ENCODE measurements at places on chromosomes 11 and 22.

DNA sequence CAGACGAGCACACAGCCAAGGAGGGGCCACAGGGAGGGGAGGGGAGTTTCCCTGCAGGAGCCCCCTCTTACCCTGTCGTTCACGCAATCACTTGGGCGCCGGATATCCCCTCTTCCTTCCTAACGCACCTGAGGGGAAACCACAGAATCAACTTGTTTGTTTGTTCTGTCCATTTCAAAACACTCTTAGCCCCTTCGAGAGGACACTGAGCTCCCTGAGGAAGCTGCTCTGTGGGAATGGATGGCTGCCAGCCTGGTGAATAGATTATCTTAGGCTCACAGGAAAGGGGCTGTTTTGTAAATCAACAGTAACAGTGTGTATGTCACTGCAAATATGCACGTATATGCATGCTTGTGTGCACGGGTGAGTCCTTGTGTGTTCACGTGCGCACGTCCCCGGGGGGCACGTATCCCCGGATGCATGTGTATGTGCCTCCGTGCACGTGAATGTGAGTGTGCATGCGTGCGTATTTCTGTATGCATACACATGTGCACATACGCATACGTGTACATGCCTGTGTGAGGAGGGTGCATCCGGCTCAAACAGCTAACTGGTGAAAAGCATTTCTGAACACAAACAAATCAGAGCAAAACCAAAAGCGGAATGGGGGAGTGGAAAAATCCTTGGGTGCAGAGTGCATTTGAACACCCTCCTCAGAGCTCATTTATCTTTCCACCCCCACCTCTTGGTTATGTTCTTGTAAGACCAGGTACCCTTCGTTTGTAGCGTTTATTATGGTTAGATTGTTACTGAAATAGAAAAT lies 7.2 kb downstream of the ARSA start:
- no peak for DNase-seq

GRCh38 chr11:68373815-68374501 lies 61.6 kb downstream of the LRP5 start:
- DNase-seq = no peak

DNA sequence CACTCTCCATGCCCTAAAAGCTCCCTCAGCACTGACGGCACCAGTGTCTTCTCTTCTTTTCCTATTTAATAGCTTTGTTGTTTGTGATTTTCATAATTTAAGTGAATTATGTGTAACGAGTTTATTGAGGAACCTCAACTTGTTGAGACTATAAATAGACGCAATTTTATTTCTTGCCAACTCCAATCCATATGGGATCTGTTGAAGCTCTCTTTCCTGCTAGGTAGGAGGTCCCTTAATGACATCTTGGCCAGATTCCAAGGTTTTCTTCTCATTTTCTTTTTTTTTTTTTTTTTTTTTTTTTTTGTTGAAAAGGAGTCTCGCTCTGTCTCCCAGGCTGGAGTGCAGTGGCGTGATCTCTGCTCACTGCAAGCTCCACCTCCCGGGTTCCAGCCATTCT lies 14.2 kb downstream of the RTL6 start:
- no peak for DNase-seq

DNA sequence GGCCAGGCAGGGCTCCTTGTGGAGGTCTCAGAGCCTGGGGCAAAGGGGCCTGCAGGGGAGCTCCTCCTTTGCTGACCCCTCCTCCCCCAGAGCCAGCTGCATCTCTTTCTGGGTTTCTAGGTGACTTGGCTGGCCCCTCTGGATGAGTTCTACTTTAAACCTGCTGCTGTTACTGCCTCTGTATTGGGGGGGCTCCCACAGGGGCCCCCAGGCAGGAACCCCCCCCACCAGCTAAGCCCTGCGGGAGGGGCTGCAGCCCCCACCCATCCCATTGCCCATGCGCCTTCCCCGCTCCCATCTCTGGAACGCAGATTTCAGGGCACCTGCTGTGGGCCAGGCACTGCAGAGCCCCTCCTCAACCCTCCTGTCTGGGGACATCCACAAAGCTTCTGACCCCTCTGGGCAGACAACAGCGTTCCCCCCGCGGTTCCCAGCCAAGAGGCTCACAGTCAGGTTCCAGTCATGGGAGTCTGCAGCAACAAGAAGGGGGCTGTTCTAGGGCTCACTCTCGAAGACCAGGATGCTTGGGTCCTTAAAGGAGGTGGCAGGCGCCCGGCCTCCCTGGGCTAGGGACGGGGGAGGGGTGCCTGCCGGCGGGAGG lies 815 bp upstream of the PLCB3 start:
- no peak for DNase-seq

DNA sequence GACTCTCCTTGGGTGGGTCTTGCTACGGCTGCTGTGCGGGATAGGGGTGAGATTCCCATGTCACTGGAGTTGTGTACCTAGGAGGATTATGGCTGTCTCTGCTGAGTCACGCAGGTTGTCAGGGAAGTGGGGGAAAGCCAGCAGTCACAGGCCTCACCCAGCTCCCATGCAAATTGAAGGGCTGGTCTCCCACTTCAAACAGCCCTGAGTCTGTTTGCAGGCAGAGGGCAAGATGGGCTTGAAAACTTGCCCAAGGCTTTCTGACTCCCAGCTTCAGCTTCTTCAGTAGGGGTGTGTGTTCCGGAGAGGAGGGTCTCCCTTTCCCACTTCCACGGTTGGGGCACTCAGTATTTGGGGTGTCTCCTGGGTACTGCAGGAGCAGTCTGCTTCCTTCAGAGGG lies 10.9 kb upstream of the SC5D start:
- no peak for DNase-seq

DNA sequence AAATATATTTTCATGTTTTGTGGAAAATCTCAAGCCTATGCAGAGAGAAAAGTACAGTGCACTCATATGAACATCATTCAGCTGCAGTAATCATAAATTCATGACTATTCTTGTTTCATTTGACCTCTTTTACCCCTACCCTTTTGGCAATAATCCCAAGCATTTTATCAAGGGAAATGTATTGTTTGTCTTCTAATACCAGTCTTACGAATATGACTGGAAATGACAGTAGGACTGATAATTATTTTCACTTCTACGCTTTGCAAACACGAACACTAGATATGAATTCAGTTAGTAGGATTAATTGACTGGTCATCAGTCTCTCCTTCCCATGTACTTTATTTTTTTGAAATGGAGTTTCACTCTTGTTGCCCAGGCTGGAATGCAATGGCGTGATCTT lies 90.3 kb downstream of the MTMR3 start:
- no peak for DNase-seq

DNA sequence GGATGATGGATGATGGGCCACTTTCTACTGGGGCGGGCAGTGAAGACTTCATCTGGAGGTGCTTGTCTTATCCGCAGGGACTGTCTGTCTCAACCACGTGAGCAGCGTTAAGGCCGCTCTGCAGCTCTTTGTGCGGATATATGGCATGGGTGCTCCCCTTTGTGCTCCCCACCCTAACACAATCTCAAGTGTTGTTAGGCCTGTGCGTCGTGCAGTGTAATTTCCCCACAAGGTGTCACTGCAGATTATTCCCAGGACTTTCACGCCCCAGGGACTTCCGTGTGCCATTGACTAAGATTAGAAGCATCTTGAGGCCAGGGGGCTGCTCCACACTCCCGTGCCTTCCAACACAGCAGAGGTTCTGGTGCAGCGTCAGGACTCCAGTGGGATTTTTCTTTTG lies 65.3 kb downstream of the TBC1D22A start:
- DNase-seq = no peak

- DNase-seq = no peak
These were observed 496 bp upstream of the TRAF6 start for GRCh38 chr11:36510594-36510942.

- DNase-seq = no peak
These were observed 75.1 kb downstream of the BUD13 start for GRCh38 chr11:116697639-116698038.

- DNase-seq = no peak
These were observed 46.1 kb upstream of the PRDM11 start for GRCh38 chr11:45100339-45100738.

DNA sequence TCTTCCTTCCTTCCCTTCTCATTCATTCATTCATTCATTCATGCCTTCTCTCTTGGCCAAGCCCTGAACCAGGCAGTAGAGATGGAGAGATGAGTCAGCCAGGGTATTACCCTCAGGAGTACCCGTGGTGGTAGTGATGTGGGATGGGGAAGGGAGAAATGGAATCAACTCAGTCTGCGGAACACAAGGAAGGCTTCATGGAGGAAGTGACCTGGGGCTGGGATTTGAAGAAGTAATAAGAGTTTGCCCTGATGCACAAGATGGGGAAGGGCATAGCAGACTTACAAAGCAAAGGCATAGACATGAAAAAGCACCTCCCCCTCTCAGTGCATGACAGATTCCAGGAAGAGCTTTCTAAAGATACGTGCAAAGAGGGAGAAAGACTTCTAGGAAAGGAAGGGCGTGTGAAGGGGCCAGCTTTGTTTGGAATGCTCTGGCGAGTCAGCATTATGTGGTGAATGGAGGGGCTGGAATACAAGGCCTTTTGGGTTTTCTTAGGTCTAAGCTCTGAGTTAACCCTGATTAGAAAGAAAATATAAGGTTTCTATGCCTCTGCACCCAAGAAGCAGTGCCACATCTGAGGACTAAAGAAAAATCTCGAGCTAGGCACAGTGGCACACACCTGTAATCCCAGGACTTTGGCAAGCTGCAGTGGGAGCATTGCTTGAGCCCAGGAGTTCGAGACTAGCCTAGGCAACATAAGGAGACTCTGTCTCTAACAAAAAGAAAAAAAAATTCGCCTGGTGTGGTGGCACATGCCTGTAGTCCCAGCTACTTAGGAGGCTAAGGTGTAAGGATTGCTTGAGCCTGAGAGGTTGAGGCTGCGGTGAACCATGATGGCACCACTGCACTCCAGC lies 36.4 kb upstream of the ACER3 start:
- DNase-seq = no peak
